ENCODE measurements at places on chromosomes 12 and 14.
A peak's percentile ranks its signal among the peaks of the same experiment; 100 is the strongest.

DNA sequence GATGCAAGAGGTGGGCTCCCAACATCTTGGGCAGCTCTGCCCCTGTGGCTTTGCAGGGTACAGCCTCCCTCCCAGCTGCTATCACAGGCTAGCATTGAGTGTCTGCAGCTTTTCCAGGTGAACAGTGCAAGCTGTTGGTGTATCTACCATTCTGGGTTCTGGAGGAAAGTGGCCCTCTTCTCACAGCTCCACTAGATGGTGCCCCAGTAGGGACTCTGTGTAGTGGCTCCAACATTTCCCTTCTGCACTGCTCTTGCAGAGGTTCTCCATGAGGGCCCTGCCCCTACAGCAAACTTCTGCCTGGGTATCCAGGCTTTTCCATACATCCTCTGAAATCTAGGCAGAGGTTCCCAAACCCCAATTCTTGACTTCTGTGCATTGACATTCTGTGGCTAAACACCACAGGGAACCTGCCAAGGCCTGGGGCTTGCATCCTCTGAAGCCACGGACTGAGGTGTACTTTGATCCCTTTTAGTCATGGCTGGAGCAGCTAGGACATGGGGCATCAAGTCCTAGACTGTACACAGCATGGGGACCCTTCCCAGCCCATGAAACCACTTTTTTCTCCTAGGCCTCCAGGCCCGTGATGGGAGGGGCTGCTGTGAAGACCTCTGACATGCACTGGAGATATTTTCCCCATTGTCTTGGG lies 24.0 kb upstream of the SLC38A1 start:
- DNase-seq: no peak

- peak; percentile 77 for DNase-seq
These were observed 241.0 kb upstream of the ATP2B1 start for GRCh38 chr12:89949457-89950195.

DNA sequence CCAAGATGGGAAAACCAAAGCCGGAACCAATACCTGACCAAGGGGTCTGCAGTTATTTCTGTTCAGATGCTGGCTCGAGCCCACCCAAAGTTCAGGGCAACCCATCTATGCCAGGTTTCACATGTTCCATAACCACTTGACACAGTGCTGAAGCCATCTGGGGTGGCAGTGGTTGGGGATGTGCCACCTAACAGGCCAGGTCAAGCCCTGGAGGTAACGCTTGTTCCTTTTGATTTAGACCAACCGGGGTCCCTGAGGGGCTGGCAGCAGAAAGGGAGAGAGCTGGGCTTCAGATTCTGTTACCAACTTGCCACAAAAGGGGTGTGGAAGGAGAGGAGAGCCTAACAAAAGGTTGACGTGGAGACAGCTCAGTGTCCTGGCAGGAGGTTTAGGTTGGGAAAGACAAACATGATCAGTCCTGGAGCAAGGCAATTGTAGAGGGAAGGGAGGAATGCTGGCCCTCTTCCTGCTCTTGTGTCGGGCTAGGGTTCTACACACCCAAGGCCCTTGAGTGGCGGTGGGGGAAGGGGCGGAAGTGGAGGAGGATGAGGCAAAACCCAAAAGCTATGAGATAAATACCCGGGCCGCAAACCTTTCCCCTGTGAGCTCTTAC lies 31.9 kb downstream of the CACNA2D4 start:
- no peak for DNase-seq

DNA sequence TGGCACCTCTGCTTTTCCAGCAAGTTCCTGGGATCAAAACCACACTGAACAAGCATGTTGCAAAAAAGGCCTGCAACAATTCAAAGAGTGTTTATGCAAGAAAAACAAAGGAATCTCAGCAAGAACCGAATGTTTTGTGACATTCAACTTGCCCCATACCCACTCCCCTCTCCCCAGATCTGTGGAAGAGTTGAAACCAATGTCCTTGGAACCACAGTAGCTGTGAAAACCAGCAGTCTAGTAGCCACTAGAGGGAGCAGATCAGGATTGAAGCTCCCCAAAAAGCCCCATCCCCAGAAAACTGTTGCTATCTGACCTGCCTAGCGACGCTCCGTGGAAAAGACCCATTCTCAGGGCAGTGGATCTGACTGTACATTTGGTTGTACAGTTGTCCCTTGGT lies 27.1 kb downstream of the PRKAB1 start:
- no peak for DNase-seq

GRCh38 chr12:123199936-123200335 lies 33.0 kb downstream of the MPHOSPH9 start:
- no peak for DNase-seq

DNA sequence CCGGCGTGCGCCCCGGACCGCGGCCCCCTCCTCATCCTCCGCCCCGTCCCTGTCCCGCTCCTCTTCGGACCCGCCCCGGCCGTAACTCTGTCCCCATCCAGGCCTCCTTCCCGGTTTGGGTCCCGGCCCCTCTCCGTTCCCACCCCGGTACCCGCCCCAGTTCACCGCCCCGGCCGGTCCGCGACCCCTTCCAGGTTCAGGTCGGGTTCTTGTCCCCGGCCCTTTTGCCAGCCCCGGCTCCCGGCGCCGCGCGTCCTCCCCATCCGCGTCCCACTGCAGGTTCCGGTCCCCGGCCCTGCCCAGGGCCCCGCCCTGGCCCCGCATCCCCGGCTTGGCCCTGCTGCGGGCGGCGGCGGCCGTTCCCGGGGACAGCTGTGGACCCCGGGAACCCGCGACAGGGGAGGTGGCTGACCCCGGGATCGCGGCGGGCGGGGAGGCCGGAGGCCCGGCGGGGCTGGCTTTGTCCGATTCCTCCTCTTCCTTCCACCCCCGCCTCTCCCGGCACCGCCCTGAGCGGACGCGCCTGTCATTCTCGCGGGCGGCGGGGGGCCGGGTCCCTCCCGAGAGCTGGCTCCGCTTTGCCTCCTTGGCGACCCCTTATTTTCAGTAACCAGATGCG lies 601 bp downstream of the KLC1 start:
- no peak for DNase-seq

- no peak for DNase-seq
These were observed 288.3 kb upstream of the PPFIA2 start for GRCh38 chr12:82047446-82047845.

DNA sequence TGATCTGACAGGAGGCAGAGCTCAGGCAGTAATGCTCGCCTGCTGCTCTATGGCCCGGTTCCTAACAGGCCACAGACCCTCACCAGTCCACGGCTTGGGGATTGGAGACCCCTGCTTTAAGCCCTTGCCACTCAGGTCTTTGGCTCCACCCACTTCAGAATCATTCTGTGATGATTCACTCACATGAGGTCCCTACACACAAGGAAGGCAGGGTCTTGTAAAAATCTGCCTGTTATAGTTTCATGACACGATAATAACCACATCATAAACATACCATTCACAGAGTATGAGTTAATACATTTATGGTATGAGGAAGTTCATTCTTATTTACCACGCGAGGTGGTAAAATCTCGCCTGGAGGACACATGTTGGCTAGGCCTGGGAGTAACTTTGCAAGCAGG lies 29.0 kb upstream of the MAX start:
- no peak for DNase-seq

- DNase-seq: no peak
These were observed 21.8 kb downstream of the VDR start for GRCh38 chr12:47882781-47883546.

GRCh38 chr14:99280066-99280731 lies 8.2 kb upstream of the BCL11B start:
- no peak for DNase-seq

- no peak for DNase-seq
These were observed 215.6 kb upstream of the USP15 start for GRCh38 chr12:62044450-62045135.

- no peak for DNase-seq
These were observed 142.5 kb upstream of the C14orf180 start for GRCh38 chr14:104436741-104437701.

- DNase-seq: no peak
These were observed 67.7 kb downstream of the FBXO33 start for GRCh38 chr14:39364509-39364908.

GRCh38 chr12:43766291-43766690 lies 7.5 kb downstream of the IRAK4 start:
- DNase-seq: no peak

GRCh38 chr12:43988838-43989560 lies 153.1 kb downstream of the TMEM117 start:
- DNase-seq: no peak

GRCh38 chr14:53384536-53384935 lies 231.4 kb upstream of the DDHD1 start:
- no peak for DNase-seq

DNA sequence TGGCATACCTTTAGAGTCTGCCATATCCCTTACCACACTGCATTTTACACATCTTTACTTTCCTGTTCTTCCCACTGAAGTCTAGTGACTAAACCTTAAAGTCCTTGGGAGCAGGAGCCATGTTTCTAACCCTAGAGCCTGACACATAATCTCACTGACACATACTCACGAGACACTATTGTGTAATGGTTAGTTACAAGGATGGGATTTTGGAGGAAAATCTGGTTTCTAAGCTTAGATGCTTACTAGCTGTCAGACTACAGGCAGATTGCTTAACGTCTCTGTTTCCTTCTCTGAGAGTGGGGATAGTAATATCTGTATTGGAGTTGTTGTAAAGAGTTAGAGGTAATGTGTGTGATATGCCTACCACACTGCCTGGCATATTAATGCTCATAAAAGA lies 6.2 kb upstream of the DYRK4 start:
- DNase-seq: no peak

- no peak for DNase-seq
These were observed 155.5 kb downstream of the SYT1 start for GRCh38 chr12:79020106-79020505.

DNA sequence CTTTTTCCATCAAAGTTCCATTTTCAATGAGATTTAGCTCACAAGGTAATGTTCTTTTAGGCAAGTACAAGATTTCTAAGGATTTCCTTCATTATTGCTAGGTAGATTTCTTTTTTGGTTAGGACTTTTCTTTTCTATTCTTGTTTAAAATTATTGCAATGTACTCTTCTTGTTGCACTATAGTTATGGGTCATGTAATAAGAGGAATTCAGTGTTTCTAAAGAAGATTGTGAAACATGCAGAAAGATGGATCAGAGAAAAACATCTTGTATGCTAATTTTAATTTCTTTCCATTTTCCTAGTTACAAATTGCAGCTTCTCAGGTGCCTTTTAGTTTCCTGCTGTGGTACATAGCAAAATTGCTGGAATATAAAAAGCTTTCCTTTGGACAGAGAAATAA lies 56.1 kb downstream of the BTG1 start:
- no peak for DNase-seq

GRCh38 chr14:92153581-92153980 lies 31.8 kb downstream of the CPSF2 start:
- DNase-seq: no peak
